Right renal cortex interstitium (tissue), 3 donors: ENCODE measurements at places on chromosomes 12 and 14.

DNA sequence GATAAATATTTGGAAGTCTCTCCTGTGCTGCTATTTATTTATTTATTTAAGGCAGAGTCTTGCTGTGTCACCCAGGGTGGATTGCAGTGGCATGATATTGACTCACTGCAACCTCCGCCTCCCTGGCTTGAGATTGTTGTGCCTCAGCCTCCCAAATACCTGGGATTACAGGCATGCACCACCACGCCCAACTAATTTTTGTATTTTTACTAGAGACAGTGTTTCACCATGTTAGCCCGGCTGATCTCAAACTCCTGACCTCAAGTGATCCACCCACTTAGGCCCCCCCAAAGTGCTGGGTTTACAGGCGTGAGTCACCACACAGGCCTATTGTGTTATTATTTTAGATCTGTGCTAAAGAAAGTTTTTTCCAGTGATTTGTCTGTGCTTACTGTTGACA is 225.2 kb downstream of the CCER1 start:
- no peak for DNase-seq

GRCh38 chr12:110563702-110564470 is 19.2 kb downstream of the PPTC7 start:
- DNase-seq: no peak

DNA sequence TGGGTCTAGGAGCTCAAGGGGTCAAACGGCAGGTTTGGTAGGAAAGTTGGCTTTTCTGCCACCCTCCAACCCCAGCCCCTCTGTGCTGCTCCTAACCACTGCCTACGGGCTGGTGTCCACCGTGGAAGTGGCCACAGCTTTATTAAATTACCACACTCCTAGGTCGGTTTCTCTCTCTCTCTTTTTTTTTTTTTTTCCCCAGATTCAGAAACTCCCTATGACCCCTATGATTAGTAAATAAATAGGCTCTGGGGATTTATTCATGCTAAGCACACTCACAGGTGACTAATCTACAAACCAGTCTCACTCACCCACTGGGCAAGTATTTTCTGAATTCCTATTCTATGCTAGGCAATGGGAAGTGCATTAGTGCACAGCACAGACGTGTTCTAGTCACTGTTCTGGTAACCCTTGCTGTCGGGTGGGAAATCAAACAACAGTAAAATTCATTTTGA is 8.7 kb upstream of the DDX47 start:
- DNase-seq: no peak

GRCh38 chr14:27228053-27228452 is 630.2 kb upstream of the NOVA1 start:
- DNase-seq: no peak

- DNase-seq: no peak
Observed at GRCh38 chr12:47014474-47014873, 64.9 kb upstream of the PCED1B start.

GRCh38 chr12:107356266-107356936 is 263.1 kb upstream of the CRY1 start:
- DNase-seq: no peak

GRCh38 chr12:4323396-4323795 is 2.4 kb downstream of the TIGAR start:
- DNase-seq: no peak

GRCh38 chr12:24630856-24631255 is 318.0 kb downstream of the BCAT1 start:
- no peak for DNase-seq

GRCh38 chr14:32417956-32418552 is 89.0 kb downstream of the AKAP6 start:
- DNase-seq: no peak

DNA sequence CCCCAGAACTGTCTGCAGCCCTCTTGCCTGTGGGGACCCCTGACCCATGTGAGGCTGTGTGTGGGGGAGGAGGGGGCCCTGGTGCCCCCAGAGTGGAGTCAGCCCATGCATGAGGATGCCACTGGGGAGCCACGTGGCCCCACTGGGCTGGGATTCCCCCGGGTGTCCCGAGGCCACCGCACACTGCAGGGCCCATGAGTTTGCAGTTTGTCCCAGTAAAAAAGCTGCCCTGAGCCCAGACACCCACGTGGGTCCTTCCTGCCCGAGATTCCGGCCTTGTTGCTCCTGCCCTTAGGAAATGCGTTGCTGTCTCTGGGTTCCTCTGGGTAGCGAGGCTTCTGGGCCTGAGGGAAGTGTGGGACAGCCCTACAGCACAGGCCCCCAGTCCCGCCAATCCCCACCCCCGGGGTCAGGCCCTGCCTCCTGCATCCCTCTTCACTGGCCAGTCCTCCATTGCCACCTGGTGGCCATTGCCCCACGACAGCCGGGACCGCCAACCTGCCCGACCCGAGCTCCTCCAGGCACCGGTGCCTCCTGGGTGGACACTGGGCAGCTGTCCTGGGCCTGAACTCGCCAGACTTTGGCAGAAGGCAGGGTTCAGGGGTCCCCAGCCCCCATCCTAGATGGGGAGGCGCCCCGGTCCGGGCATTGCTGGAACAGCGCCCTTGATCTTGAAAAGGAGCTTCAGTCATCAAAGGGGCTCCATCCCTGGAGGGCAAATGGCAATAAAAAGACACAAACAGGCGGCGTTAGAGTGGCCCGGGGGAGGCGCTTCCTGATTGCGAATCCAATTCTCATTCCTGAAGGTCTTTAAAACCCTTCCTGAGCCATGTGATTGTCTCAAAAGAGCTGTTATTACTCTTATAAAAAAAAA is 15.6 kb upstream of the C14orf180 start:
- DNase-seq: no peak

DNA sequence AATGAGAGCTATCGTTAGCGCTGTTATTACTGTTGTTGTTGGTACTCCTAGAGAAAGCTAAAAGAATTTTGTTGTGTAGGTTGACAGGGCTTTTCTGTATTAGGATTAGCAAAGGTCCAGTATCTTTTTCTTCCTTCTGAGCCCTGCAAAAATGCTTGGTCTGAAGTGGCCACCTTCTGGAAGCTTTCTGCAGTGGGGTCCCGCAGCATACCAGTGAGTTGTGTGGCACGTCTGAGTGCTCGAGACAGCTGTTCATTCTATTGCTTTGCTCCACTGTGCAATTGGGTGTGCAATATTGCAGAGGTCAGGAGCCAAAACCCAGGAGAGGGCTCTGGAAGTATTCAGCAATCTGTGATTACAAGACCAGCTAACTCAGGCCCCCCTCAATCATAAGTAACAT is 57.1 kb downstream of the CCDC60 start:
- no peak for DNase-seq

DNA sequence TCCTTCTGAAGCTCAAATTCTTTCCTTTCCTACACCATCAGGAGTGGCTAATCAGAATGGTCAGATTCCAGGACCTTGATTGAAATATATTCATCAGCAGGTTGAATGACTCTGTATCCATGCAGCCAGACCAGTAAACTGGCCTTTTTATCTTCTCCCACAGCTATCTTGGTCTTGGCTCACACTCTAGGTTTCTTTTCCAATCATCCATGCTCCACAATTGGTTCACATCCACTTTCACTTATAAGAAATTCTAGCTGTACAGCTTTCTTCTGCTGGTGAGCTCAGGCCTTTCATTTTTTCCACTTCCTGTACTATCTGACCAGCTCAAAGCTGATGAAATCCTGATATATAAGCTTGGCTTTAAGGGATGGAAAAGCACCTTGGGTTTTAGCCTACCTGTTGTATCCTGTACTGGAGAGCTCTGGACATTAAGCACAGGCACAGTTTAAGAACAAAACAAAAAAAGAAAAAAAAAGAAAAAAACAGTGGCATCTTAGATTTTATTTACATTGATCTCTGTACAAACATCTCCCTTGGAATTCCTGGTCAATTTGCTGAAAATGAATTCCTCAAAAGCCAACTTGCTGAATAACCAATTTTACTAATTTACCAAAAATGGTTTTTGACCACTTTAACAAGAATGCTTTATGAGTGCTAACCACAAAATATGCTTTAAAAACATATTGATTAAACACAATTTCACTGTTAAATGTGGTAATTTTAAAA is 91.6 kb upstream of the PAWR start:
- no peak for DNase-seq

DNA sequence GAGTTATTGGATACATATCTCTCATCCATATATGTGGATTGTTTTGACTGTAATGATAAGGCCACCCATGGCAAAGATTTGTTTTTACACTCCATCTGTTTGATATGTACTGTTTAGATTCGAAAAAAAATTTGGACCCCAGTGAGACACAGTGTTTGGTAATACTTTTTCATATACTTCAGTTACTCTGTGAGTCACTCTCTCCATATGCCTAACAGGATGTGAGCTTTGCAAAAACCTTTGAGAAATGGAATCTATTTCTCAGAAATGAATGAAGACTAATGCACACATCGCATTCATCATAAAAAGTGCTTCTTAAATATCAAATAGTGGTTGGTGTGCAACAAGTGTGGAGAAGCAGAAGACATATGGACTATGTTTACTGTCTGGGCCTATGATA is 781.5 kb downstream of the SLC6A15 start:
- DNase-seq: no peak

GRCh38 chr12:103848143-103848542 is 7.1 kb upstream of the NT5DC3 start:
- DNase-seq: no peak

DNA sequence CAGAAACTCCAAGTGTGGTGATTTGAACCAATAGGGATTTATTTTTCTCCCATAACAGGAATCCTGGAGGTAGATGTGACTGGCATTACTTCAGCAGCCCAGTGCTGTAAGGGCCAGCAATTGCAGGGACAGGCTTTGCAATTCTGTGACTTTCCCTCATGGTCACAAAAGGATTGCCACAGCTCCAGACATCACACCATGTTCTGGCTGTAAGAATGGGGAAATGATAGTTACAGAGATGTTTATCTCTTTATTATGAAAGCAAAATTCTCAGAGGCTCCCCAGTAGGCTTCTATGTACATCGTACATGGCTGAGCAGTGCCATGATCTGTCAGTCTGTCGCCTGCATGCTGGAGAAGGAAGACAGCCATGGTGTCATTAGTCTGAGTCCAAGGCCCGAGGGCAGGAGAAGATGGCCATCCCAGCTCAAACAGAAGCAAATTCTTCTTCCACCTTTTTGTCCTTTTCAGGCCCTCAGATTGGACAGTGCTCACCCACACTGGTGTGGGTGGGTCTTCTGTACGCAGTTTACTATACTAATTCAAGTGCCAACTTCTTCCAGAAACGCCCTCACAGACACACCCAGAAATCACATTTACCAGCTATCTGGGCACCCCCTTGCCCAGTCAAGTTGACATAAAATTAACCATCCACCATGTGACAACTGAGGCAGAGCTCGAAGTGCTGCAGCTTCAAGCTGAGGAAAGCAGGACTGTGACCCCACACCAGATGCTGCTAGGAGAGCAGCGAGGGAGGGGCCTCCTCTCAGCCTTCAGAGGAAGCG is 17.2 kb downstream of the ZBTB42 start:
- DNase-seq: no peak

DNA sequence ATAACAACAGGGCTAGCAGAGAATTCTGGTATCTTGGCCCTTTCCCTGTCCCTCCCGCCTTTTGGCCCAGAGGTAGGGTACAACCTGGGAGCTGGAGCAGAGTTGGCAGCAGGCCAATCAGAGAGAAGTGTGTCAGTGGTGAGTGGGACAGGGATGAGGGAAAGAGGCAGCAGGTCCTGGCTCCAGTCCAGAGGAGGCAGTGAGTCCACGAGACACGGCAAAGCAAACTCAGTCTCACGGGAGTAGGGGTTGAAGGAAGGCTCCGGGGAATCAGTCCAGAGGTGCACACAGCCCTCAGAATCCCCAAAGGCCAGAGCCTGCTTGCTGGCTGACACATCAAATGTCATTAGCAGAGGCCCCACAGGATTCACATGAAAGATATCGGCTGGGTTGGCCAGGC is 7.3 kb downstream of the PAN2 start:
- DNase-seq: no peak

DNA sequence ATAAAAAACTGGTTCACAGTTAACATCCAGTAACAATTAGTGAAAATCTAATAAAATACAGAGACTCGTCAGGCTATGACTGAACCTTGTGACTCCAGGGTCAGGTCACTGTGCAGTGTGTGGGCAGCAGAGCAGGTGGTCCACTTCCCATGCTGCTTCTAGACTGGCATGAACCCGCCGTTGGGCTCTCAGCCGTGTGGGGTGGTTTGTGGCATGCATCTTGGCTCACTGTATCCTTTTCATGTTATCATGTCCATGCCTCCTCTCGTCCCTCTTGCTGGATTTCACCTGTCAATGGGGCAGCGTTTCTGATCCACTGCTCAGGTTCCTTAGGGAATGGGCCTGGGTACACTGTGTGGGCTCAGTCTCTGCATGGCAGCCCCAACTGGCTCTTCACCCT is 57.3 kb downstream of the EP400 start:
- DNase-seq: no peak

GRCh38 chr14:65002586-65003210 is 16.0 kb downstream of the FNTB start:
- DNase-seq: no peak

DNA sequence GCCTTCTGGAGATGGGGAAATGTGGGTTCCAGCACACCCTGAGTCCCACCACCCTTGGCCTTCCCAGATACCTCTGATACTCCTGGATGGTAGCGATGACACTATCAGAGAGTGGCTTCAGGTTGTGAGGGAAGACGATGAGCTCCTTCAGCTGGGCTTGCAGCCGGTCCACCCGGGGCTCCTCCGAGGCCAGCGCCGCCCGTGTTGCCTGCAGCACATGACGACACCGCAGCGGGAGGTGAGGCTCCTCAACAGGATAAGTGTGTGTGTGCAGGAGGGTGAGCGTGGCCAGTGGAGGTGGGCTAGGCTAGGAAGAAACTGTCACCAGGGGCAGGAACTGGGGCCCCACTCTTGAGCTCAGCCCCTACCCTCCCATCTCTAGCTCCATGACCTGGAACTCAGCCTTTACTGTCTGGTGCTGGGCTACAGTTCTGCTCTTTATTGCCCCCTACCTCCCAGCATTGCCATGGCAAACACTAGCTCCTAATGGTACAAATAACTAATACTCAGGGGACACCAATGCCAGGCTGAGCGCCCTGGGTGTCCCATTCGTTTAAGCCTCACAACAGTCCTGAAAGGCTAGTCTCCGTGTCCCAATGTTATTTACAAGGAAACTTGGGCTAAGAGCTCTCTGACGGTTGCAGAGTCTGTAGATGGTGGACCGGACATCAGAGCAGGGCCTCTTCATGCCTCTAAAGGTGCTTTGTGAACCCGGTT is 64.1 kb downstream of the SYNE3 start:
- DNase-seq: no peak

DNA sequence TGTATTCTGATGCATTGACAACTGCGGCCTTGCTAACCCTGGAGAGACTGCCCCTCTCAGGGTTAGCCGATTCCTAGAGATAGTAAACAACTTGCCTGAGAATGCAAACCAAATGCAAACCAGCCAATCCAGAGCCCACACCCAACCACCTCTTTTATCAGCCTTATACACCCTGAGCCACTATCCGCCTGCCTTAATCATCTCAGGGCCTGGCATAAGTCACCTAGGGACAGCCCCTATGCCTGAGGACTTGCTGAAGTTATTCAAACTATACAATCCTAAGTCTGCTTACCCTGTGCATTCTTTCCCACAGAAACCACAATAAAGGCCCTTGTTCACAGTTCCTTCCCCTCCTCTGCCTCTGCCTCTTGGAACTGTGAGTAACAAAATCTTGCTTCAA is 177.2 kb downstream of the KCNA5 start:
- DNase-seq: no peak

GRCh38 chr12:131942671-131943070 is 7.1 kb upstream of the EP400 start:
- no peak for DNase-seq
